LNCaP clone FGC (cell line): ENCODE measurements at places on chromosomes 2 and 18.

GRCh38 chr18:10247021-10247741, 207.3 kb upstream of the APCDD1 start:
- DNase-seq = no peak

- no peak for DNase-seq
These were observed 250.8 kb downstream of the TMEM182 start for GRCh38 chr2:103012590-103012989.

DNA sequence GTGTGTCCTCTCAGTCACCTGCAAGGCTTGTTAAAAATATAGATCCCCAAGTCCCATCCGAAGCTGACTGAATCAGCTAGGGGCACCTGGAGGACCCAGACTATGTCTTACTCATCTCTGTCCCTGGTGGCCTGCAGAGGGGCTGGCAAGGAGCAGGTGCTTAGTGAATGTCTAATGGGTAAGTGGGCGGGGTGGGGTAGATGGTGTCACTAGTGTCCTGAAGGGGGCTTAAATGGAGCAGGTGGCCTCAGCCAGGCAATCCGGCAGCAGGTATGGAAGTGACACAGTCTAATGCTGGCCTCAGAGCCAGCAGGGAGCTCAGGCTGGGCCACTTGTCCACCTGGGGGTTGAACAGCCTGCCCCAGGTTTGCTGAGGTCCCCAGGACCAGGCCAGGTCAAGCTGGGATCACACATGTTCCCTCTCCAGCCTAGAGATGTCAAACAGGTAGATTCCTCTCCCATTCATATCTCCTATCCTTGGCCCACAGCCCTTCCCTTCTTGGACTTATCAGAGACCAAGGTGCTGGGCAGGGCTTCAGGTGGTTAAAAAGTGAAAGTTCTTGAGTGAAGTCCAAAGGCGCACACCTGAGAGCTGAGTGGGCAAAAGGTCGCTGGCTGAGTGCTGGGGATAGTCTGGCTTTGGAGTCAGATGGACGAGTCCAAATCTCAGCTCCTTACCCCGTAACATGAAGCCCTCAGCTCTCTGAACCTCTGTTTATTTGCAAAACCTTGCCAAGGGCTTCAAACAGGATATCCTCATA, 1.7 kb downstream of the STEAP3 start:
- DNase-seq = no peak

GRCh38 chr18:56314396-56314795, 324.0 kb downstream of the TXNL1 start:
- DNase-seq = no peak

DNA sequence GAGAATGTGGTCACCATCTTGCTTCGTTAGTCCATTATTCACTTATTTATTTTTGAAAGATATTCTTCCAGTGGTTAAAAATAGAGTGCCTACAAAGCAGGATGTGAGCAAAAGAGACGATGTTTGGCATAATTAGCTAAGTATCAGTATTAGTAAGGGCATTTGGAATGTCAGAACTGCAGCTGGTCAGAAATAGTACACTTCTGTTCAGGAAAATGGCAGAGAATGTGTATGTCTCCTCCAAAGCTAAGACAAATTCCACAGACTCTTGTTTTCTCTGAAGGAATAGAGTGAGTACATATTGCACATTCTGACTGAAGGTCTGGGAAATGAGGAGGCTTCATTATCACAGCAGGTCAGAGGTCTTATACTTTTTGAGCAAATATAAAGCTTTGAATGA, 209.0 kb downstream of the L3MBTL4 start:
- no peak for DNase-seq

DNA sequence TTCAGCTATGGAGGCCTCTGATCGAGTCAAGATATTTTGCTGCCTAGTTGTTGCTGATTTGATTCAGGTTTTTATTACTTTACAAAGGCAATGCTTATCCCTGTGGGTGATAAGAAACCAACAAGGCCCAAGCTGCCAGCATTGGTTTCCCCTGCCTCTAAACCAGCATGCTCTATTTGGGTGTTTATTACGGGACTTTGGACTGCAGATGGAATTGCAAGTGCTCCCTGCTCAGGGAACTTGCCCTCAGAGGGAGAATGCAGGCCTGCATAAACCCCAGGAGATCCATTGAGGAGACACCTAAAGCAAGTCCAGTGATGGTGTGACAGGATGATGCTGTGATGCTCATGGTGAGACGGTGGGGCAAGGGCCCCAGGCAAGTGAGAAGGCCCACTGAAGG, 172.1 kb downstream of the VAPA start:
- DNase-seq = no peak

- DNase-seq = no peak
These were observed 61.8 kb downstream of the CABYR start for GRCh38 chr18:24200494-24201290.

DNA sequence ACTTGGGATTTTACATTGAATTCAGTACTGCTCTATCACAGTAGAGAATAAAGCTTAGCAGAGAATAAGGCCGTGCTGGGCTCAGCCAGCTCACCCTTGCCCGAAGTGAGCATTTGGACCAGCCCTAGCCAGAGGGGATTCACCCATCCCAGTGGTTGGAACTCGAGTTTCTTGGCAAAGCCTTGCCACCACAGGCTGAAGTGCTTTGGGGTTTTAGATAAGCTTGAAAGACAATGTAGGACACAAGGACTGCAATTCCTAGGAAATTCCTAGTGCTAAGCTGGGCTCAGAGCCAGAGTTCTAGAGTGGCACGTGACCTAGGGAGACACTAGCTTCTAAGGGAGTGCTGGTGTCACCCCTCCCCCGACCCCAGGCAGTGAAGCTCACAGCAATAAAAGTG, 28.0 kb downstream of the SERPINB11 start:
- no peak for DNase-seq
